ENCODE measurements at places on chromosomes 7 and 10.

DNA sequence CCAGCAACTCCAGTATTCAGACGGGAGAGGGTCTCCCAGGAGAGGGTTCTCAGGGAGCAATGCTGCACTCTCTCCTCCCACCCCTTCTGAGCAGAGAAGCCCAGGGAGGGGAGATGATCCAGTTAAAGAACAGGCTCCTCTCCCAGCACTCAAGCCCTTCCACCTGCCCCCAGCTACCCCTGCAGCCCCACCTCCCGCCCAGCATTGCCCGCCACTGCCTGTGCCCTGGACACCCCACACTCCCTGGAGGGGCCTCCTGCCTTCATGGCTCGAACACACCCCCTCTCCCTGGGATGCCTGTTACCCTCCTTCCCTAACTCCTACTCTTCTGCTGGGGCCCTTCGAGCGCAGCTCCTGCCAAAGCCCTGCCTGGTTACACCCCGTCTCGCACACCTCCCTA, 66.8 kb downstream of the ELFN1 start:
- DNase-seq, result no peak

DNA sequence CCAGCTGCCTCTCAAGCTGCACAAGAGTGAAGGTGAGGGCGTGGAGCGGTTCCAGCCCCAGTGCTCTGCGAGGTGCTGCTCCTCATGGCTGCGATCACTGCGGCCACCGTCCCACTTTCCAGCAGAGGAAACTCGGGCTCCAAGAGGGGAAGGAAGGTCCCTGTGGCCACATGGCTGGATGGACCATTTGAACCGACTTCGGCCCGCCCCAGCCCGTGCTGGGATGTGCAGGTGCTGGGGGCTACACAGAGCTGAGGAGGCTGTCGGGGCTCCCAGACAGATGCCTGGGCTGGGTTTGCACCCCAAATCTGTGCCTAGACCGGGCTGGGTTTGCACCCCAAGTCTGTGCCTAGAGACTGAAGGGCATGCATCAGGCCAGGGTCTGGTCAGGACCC, 186.6 kb downstream of the DNAJB6 start:
- DNase-seq, result no peak

DNA sequence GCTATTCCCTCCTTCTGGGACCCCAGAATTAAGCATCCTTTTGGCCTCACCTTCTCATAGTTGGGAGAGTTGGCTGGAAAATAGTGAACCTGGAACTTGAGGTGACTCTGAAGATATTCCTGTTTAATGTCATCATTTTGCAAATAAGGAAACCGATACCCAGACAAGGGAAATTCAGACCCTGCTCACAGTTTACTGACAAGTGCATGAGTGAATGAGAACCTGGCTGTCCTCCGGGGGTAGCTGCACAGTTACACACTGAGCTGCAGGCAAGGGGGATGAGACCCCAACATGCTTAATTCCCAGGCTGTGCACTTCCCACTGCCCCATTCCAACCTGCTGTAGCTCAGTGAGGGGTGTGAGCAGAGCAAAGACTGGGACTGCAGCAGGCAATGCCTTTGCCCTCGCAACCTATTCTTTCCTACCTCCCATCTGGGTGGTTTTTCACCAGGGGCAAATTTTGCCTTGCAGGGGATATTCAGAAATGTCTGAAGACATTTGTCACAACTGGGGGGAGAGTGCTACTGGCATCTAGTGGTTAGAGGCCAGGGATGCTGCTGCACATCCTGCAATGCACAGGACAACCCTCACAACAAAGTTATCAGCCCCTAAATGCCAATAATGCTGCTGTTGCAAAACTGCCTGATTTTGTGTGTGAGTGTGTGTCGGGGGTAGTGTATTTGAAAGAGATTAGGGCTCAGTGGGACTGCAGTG, 136.2 kb downstream of the SORCS3 start:
- DNase-seq, result no peak

DNA sequence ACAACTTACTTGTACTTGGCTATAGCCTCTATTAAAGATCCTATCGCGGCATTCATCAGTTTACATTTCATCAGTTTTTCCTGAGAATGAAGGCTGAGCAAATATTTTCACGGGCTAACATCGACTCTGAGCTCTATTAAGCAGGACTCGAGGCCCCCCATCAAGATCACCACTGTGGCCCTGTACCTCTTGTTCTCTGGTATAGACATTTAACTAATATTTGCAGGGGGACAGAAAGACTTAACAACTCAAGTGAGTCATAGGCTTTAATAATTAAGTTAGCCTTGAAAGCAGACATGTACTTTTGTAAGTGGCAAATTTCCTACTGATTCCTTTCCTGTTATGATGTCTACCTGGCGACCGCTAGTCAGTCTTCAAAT, 45.4 kb downstream of the DOCK4 start:
- DNase-seq, result no peak

DNA sequence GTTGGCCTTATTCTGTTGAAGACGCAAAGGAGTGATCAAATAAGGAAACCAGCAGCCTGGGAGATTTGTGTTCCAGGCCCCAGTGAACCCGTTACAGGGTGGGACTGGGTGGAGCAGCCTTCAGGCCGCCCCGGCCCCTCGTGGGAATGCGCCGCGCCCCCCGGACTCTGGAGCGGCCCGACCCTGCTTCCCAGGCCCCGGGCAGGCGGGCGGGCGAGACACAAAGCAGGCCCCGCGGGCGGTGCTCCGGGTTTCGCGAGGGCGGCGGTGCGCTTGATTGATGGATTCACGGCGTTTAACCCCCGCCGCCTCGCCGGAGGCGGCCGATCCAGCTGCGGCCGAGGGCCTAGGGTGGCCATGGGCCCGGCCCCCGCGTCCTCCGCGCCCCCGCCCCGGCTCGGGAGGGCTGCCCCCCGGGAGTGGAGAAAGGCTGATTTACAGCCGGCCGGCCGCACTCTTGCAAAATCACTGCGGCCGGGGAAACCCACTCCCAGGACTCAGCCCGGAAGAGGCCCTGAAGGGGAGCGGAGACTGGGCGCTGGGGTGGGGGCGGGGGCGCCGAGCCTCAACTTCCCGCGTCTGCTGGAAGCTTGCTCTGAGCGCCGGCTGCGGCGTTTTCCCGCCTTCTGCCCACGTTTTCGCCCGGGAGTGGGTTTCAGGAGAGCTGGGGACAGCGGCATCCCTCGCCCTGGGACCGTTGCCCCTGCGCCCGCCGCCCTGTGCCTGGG, 299.6 kb upstream of the NFE2L3 start:
- no peak for DNase-seq

DNA sequence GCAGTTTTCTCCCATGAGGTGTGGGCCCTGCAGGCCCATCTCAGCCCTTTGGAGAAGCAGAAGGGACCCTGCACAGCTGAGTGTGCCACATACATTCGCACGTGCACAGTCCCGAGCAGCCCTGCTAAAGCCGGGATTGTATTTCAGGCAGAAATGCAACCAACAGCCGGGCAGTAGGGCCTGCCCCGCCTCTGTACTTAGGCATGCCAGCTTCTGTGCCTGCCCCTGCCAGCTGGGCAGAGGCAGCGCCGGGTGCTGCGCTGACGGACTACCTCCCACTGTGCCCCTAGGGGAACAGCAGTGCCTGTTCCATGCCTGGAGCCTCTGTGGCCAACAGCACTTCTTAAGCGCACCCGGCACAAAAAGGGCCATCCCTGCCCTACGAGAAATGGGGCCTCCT, 170.3 kb downstream of the NEURL1 start:
- DNase-seq, result peak; percentile 79

DNA sequence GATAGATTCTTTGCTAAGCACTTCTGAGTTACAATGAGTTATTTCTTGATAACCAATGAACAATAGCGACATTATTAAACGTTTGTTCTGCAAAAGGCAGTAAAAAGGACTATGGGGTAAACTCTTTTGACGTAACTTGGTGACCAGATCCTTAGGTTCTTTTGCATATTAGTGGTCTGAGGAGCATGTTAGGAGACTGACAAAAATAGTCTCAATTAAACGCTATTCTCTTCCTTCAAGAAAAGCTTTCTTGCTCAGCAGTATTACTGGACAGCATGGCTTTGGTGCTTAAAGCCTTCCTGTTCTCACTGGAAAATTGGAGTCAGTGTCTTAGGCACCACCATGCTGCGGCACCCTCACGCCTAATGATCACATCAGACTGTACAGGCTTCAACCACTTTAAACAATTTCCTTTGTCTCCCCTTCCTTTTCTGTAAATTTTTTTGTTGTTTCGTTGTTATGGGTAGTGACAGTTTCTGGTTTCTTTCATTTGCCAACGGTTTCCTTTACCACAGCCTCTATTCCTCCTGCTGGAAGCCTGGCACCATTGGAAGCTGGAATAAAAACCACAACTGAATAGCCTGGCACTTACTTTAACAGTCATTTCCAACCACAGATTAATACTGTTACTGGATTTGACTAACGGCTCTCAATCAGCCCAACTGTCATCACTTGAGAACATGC, 49.2 kb upstream of the FAM133B start:
- DNase-seq, result no peak

GRCh38 chr7:115558161-115558560, 472.4 kb downstream of the TFEC start:
- no peak for DNase-seq

GRCh38 chr10:89295597-89295996, 6.2 kb upstream of the IFIT2 start:
- no peak for DNase-seq

- DNase-seq, result no peak
These were observed 235.1 kb downstream of the SEMA3E start for GRCh38 chr7:83413831-83414230.

DNA sequence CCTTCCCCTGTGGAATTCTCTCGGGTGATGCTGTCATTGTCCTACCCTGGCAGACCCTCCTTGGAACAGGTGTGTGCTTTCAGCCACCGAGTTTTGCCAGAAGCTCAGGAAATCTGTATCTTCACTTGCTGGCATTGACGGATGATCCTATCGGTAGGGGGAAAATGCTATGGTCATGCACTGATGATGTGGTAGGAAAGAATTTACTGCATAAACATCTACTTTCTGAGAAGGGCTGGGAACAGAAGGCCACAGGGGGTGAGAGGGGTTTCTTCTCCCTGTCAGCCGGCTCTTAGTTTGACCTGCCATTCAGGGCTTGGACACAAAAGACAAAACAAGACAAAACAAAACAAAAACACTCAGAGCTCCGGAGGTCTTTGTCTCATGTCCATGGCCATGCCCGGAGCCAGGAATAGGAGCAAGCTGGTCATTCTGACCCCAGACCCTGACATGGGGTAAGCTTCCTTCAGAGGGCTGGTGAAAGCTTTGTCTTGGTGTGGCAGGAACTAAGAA, 43.6 kb upstream of the CARD11 start:
- DNase-seq, result no peak

DNA sequence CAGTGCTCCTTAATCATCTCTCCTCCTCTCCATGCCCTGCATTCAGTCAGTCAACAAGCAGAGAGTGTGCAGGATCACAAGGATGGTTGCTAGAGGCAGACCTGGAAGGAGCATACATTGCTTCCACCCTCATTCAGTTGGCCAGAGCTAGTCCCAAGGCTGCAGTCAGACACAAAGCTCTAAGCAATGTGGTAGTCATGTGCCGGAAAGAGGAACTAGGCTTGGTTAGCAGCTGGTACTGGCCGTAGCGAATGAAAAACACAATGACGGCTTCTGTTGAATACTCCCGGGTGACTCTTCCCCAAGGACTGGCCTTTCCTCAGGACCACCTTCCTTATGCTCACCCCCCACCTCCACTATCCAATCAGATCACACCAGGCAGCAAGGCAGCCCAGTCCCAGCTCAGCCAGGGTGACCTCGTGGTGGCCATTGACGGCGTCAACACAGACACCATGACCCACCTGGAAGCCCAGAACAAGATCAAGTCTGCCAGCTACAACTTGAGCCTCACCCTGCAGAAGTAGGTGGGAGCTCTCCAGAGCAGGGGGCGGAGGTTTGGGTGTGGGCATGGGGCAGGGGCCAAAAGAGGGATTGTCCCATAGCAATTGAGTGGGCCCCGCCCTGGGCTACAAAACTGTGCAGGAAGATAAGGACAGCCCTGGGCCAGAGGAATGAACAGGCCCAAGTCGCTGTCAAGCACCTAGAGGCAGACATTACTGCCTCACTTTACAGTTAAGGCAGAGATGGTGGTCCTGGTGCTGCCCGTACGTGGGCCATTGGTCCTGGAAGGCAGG, 10.9 kb downstream of the LDB3 start:
- DNase-seq, result no peak

DNA sequence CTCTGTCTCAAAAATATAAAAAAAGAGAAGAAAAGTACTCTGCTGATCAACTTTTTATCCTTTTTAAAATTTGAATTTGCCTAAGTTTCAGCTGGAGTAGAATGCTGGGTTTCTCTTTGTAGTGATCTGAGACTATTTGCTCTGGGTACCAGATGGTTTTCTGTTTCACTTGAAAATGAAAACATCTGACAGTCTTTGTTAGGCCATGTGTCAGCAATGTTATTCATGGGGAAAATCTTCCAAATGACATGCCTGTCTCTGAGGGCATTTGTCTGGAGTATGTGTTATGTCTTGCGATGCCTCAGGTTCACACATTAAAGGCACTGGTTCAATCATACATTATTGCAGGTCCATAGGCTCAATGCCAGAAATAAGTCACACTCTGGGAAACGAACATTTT, 175.3 kb upstream of the TMEM229A start:
- DNase-seq, result peak; percentile 70

GRCh38 chr7:2680792-2681490, 7.1 kb upstream of the AMZ1 start:
- peak; percentile 44 for DNase-seq

- DNase-seq, result no peak
These were observed 267.8 kb upstream of the SEMA3C start for GRCh38 chr7:81186691-81187090.

DNA sequence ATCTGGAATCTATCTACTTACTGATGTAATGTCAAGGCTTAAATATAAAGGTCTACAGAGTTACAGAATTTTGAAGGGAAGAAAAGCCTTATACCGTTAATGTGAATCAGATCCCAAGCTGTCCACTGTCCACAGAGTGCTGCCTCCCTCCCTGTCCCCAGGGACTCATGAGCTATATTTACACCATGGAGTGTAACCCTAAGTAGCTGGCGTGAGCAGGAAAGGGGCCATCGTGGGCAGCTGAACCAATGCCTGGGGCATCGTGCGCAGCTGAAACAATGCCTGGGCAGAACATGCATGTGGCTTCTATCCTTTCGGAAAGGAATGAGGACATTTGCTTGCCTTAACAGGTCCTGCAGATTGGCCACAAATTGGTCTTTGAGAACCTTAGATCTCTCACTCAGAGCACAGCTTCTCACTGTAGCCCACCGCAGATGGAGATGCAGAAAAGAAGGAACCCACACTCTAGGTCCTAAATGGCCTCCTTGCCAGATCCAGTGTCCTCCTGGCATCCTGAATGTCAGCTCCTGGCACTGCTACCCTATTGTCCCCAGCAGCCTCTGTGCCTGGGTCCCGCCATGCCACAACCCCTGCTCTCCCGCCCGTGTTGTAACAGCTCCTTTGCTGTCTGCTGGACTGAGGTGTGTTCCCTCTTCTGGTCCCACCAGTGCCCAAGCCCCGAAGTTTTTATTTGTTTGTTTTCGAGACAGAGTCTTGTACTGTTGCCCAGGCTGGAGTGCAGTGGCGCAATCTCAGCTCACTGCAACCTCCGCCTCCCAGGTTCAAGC, 30.3 kb downstream of the CCDC3 start:
- no peak for DNase-seq

All from NCI-H1694 treated with DMSO at 0.1 percent for 48 hours (cell line).